K562 (cell line): ENCODE measurements at places on chromosomes 13 and 19. TPM values are rescaled to one million over a fixed set of nuclear protein-coding genes. Genes with fewer than 3 reads are reported as not detected.

GRCh38 chr13:101654883-101655282 lies 202.4 kb downstream of the ITGBL1 start:
- no peak for DNase-seq
- H3K36me3 ChIP-seq: no peaks in the 10 kb centered on the region
- no peak overlapping the region for H3K4me3 ChIP-seq
- H3K27me3 ChIP-seq: no peaks in the 10 kb centered on the region

- peak overlapping the region; percentile 13; the same call in 1 of the 2 replicates for H3K4me3 ChIP-seq
- peak; percentile 67 for DNase-seq
- peaks cover 9% of the 10 kb centered on the region; the same call in 1 of the 3 replicates for H3K36me3 ChIP-seq
- H3K4me1 ChIP-seq: peaks cover 34% of the 10 kb centered on the region
These were observed 28.3 kb downstream of the PIP5K1C start for GRCh38 chr19:3671680-3672574.

GRCh38 chr13:39269411-39269810 lies 231.2 kb downstream of the NHLRC3 start:
- no peak overlapping the region for H3K27ac ChIP-seq
- no peaks in the 10 kb centered on the region for H3K36me3 ChIP-seq
- no peaks in the 10 kb centered on the region for H3K27me3 ChIP-seq
- no peak for DNase-seq
- H3K4me3 ChIP-seq: no peak overlapping the region

GRCh38 chr19:11446652-11447301 lies 11.3 kb downstream of the PRKCSH start:
- no peak overlapping the region for H3K4me3 ChIP-seq
- peak; percentile 86 for DNase-seq
- H3K4me1 ChIP-seq: no peaks in the 10 kb centered on the region
- H3K27ac ChIP-seq: no peak overlapping the region
- no peaks in the 10 kb centered on the region for H3K27me3 ChIP-seq

- H3K4me1 ChIP-seq: no peaks in the 10 kb centered on the region
- no peak overlapping the region for H3K27ac ChIP-seq
- no peak overlapping the region for H3K4me3 ChIP-seq
- DNase-seq: no peak
- peaks cover 4% of the 10 kb centered on the region; the same call in 1 of the 3 replicates for H3K27me3 ChIP-seq
These were observed 10.6 kb upstream of the RETN start for GRCh38 chr19:7658219-7658686.

GRCh38 chr13:50222569-50223332 lies 207.5 kb downstream of the KCNRG start:
- no peaks in the 10 kb centered on the region for H3K27me3 ChIP-seq
- no peak overlapping the region for H3K27ac ChIP-seq
- no peaks in the 10 kb centered on the region for H3K36me3 ChIP-seq
- DNase-seq: no peak

- peaks cover 4% of the 10 kb centered on the region; the same call in 1 of the 3 replicates for H3K36me3 ChIP-seq
- no peaks in the 10 kb centered on the region; the same call in 1 of the 2 replicates for H3K4me1 ChIP-seq
- H3K4me3 ChIP-seq: no peak overlapping the region
- H3K27ac ChIP-seq: no peak overlapping the region
These were observed 109.2 kb downstream of the ESD start for GRCh38 chr13:46687810-46688209.

GRCh38 chr19:6778386-6778785 lies 5.9 kb downstream of the VAV1 start:
- no peak overlapping the region for H3K4me3 ChIP-seq
- H3K27me3 ChIP-seq: no peaks in the 10 kb centered on the region
- no peak overlapping the region; the same call in 2 of the 3 replicates for H3K27ac ChIP-seq
- no peaks in the 10 kb centered on the region for H3K36me3 ChIP-seq
- H3K4me1 ChIP-seq: peaks cover 6% of the 10 kb centered on the region; the same call in 2 of the 3 replicates

- no peak overlapping the region for H3K27ac ChIP-seq
- H3K4me3 ChIP-seq: no peak overlapping the region
- no peak for DNase-seq
- H3K4me1 ChIP-seq: no peaks in the 10 kb centered on the region; the same call in 1 of the 2 replicates
These were observed 395.2 kb downstream of the MYO16 start for GRCh38 chr13:109024611-109025010.

GRCh38 chr19:21314676-21315075 lies 14.5 kb downstream of the ZNF708 start:
- no peak for DNase-seq
- H3K27me3 ChIP-seq: no peaks in the 10 kb centered on the region
- no peak overlapping the region for H3K4me3 ChIP-seq
- H3K4me1 ChIP-seq: no peaks in the 10 kb centered on the region
- no peak overlapping the region for H3K27ac ChIP-seq
- H3K36me3 ChIP-seq: no peaks in the 10 kb centered on the region

- H3K4me1 ChIP-seq: no peaks in the 10 kb centered on the region
- H3K27ac ChIP-seq: no peak overlapping the region
- H3K27me3 ChIP-seq: peaks cover 4% of the 10 kb centered on the region; the same call in 1 of the 3 replicates
- H3K4me3 ChIP-seq: no peak overlapping the region
- DNase-seq: no peak
These were observed 18.0 kb downstream of the FAM124A start for GRCh38 chr13:51240178-51240577.

DNA sequence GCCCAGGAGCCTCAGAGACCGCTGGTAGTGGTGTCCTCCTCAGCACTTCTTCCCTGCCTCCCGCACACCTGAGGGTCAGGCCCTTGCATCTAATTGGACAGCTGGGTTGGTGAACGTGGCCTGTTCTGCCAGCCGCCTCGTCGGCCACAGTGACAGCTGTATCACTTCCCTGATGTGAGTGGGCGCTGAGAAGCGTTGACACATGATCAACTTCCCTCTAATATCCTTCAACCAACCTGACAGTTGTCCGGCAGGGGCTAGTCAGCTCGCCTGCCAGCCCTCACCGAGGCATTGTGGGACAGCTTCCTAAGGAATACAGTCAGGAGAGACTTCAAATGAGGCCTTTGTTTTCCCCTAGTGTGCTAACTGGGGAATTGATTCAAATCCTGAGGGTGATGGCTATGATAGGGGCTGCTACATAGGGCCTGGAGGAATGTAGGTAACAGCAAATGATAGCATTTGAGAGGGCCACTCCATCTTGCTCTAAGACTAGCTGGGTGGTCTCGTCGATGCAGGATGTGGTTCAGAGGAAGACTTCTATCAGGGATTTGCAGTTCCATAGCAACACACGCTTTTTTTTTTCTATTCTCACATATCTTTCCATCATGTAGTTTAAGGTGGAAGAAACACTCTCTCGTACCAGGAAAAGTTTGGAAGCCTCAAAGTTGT lies 230.8 kb downstream of the TSHZ3 start:
- DNase-seq: no peak
- no peaks in the 10 kb centered on the region for H3K36me3 ChIP-seq

GRCh38 chr19:9836021-9836420 lies 903 bp downstream of the PIN1 start:
- H3K36me3 ChIP-seq: peaks cover 38% of the 10 kb centered on the region; the same call in 2 of the 3 replicates
- peak; percentile 8 for DNase-seq
- H3K27me3 ChIP-seq: no peaks in the 10 kb centered on the region
- H3K4me1 ChIP-seq: peaks cover 8% of the 10 kb centered on the region; the same call in 1 of the 3 replicates

GRCh38 chr19:3669947-3670795 lies 30.1 kb downstream of the PIP5K1C start:
- H3K4me3 ChIP-seq: peak overlapping the region; percentile 13
- peaks cover 34% of the 10 kb centered on the region for H3K4me1 ChIP-seq
- peak; percentile 83 for DNase-seq
- H3K36me3 ChIP-seq: peaks cover 21% of the 10 kb centered on the region; the same call in 2 of the 3 replicates

DNA sequence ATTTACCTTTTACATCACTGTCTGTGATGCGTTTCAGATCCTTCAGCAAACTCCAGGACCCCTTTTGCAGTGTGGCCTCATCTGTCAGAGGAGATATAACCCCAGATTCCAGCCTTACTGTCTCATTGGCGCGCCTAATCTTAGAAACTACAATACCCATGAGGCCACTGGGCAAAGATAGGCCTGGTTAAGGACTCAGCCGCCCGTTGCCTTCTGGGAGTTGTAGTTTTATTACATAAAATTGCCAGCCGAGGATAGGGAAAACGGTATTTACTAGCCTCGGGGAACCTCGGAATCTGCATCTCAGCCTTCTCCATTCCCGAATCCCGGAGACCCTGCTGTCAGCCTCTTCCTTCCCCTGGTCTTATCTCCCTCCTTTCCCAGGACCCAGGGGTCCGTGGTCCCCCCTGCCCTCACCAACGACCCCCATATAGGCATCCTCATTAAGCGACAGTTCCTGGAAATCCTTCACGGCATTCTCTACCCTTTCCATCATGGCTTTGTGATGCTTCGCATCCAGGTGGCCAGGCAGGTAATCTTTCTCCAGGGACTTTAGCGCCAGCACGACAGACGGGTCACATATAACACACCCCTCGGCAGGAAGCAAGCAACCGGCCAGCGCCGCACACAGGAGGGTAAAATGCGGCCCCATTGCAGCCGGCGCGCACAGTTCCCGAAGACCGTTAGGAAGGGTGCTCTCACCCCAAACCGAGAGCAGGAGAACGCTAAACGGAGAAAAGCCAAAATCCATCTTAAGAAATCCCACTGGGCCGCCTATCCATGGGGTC lies 1.3 kb downstream of the IZUMO1 start:
- peaks cover 12% of the 10 kb centered on the region; the same call in 1 of the 3 replicates for H3K36me3 ChIP-seq
- no peak overlapping the region for H3K4me3 ChIP-seq
- no peaks in the 10 kb centered on the region for H3K27me3 ChIP-seq
- H3K4me1 ChIP-seq: peaks cover 39% of the 10 kb centered on the region
- H3K27ac ChIP-seq: no peak overlapping the region
- peak; percentile 85 for DNase-seq

DNA sequence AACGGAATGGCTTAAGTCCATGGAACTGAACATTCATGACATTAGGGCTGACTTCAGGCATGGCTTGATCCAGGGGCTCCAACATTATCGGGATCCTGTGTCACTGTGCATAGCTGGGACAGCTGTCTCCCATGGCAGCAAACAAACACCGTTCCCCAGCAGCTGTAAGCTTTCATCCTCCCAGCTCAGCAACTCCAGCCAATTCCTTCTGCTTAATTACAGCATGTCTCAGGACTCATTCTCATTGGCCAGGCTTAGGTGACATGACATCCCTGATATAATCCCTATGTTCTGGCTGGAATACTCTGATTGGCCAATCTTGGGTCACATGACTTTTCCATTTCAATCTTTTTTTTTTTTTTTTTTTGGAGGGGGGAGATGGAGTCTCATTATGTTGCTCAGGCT lies 10.9 kb upstream of the TLE5 start:
- DNase-seq: peak; percentile 94
- H3K27ac ChIP-seq: peak overlapping the region; percentile 4; the same call in 1 of the 3 replicates
- H3K27me3 ChIP-seq: no peaks in the 10 kb centered on the region
- no peak overlapping the region for H3K4me3 ChIP-seq
- H3K4me1 ChIP-seq: peaks cover 23% of the 10 kb centered on the region

- DNase-seq: no peak
- H3K27me3 ChIP-seq: peaks cover 30% of the 10 kb centered on the region; the same call in 2 of the 3 replicates
- H3K4me3 ChIP-seq: no peak overlapping the region
- no peaks in the 10 kb centered on the region for H3K36me3 ChIP-seq
- no peaks in the 10 kb centered on the region for H3K4me1 ChIP-seq
These were observed 74.7 kb downstream of the SPACA7 start for GRCh38 chr13:112450904-112451240.

DNA sequence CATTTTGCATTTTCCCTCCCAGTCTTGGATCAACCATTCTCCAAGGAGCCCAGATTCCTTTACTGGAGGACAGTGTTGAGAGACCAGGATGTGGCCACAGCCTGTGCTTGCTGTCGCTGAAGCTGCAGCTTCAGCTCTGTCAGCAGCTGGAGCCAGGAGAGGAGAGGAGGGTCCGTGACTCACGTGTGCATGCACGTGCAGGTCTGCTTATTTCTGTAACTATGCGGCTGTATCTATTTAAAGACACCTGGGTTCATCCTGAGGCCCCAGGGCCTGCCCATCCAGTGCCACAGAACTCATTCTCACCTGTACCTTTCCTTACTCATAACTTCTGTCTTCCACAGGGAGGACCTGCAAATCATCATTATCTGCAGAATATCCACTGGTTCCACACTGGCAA lies 8.2 kb upstream of the LAMP1 start:
- peaks cover 7% of the 10 kb centered on the region; the same call in 2 of the 3 replicates for H3K27me3 ChIP-seq
- H3K27ac ChIP-seq: no peak overlapping the region
- DNase-seq: no peak
- H3K36me3 ChIP-seq: no peaks in the 10 kb centered on the region

DNA sequence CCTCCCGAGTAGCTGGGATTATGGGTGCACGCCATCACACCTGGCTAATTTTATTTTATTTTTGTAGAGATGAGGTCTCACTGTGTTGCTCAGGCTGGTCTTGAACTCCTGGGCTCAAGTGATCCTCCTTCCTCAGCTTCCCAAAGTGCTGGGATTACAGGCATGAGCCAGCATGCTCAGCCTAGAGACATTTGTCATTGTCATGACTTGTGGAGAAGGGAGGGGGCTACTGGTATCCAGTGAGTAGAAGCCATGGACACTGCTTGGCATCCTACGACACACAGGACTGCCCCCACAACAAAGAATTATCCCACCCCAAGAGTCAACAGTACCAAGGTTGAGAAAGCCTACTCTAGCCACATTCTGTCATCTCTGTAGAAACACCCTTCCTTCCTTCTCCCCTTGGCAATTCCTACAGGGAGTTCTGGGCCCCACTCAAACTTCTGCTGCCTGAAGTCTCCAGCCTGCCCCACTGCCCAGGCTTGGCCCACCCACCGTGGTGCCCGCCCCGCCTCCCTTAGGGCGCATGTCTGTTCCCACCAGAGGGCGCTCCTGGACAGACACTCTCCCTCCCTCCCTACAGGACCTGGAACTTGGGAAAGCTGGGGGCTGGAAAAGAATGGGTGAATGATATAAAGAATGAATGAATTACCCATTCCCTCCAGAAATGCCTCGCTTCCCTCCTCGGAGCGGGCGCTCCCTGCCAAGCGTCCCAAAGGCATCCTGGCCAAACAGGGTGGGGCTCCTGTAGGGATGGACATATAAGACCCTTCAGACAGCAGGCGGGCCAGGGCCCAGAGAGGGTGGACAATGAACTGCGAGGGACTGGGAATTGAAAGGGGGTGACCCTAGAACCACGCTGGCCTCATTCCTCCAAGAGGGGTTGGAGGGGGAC lies 5.5 kb upstream of the EMP3 start:
- H3K4me1 ChIP-seq: peaks cover 26% of the 10 kb centered on the region
- H3K27ac ChIP-seq: peak overlapping the region; percentile 99
- no peaks in the 10 kb centered on the region for H3K36me3 ChIP-seq
- H3K27me3 ChIP-seq: no peaks in the 10 kb centered on the region

The PPP6R1 gene
- 72.9 and 82.6 TPM in 2 replicates for polyA plus RNA-seq

The ODAD3 gene
- polyA plus RNA-seq: 0.72 and 1.5 TPM in 2 replicates

The SULT2B1 gene
- polyA plus RNA-seq: 0.11 and 0.32 TPM in 2 replicates

The CYP4F12 gene
- polyA plus RNA-seq: not detected in 2 replicates

The EDNRB gene
- not detected in 2 replicates for polyA plus RNA-seq

The MYO9B gene
- 36.3 and 41.4 TPM in 2 replicates for polyA plus RNA-seq

The CEACAM20 gene
- polyA plus RNA-seq: not detected in 2 replicates

The GJB2 gene
- polyA plus RNA-seq: not detected in 2 replicates

The RETN gene
- not detected in 2 replicates for polyA plus RNA-seq

The OR7A5 gene
- not detected in 2 replicates for polyA plus RNA-seq

The FRY gene
- under 0.01 TPM in 1 of 2 replicates, not detected in the other for polyA plus RNA-seq

The SMIM24 gene
- 0.77 and 1.6 TPM in 2 replicates for polyA plus RNA-seq

The ZNF442 gene
- polyA plus RNA-seq: 1.7 and 2.6 TPM in 2 replicates

The PRSS57 gene
- polyA plus RNA-seq: 1.5 TPM in 2 replicates

The COX7A1 gene
- polyA plus RNA-seq: not detected in 2 replicates

The S1PR4 gene
- polyA plus RNA-seq: 0.07 TPM in 1 of 2 replicates, not detected in the other

The KCNN1 gene
- polyA plus RNA-seq: 1.3 and 3.2 TPM in 2 replicates
